ENCODE measurements at places on chromosomes 4 and X.
A peak's percentile ranks its signal among the peaks of the same experiment; 100 is the strongest.

GRCh38 chr4:75678965-75679364 is 5.8 kb upstream of the G3BP2 start:
- no peak for DNase-seq

DNA sequence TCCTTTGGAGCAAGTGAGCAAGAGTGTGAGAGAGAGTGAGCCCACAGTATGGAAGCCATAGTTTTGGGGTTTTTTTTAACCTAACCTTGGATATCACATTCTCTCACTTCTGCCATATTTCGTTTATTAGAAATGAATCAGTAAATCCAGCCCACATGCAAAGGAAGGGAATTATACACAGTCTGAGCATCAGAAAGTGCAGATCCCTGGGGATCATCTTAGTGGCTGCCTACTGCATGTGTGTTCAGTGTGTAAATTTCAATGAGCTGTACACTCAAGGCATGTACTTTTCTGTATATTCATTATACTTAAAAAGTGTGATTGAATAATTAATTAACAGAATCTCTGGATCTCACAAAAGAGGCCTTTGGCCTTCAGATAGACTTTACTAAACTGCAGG is 133.8 kb upstream of the PRPS2 start:
- no peak for DNase-seq

GRCh38 chr4:144645631-144646522 is at the start of gene HHIP:
TSS of gene HHIP (plus strand) at chr4:144646156. CDS start at chr4:144646676, 520 bp downstream.
- peak; percentile 52 for DNase-seq

DNA sequence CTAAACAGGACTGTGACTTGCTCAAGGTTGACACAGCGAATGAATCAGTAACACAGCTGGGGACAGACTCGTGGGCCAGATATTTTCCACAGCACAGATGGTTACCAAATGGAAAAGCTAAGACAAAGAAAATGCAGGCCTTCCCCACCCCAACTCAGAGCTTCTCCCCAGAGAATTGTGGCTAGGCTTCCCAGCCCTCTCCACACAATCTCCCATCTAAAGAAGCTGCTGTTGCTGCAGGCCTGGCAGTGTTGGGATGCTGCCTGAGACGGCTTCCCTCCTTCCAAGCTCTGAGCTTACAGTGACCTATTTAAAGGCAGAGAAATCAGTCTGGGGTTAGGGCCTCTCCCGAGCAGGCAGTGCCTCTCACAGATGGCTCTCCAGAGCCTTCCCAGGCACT is 46.5 kb upstream of the PGRMC1 start:
- DNase-seq = no peak

DNA sequence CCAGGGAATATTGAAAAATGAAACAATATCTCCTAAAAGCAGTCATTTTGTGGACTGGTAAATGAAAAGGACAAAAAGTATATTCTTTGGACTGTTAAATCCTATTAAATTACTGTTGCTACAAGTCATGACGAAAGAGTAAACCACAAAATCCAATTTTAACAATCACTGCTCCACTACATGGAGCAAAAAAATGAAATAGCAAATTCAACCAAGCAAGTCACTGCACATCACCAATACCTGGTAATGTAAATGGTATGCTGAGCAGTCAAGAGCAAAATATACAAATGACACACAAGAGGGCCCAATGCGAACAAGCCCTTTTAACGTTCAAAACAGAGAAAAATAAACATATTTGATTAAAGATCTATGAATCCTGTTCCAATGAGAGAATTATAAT is 126.2 kb downstream of the KLHL13 start:
- no peak for DNase-seq

- no peak for DNase-seq
These were observed 19.5 kb downstream of the ENPP6 start for GRCh38 chr4:184198190-184198589.

DNA sequence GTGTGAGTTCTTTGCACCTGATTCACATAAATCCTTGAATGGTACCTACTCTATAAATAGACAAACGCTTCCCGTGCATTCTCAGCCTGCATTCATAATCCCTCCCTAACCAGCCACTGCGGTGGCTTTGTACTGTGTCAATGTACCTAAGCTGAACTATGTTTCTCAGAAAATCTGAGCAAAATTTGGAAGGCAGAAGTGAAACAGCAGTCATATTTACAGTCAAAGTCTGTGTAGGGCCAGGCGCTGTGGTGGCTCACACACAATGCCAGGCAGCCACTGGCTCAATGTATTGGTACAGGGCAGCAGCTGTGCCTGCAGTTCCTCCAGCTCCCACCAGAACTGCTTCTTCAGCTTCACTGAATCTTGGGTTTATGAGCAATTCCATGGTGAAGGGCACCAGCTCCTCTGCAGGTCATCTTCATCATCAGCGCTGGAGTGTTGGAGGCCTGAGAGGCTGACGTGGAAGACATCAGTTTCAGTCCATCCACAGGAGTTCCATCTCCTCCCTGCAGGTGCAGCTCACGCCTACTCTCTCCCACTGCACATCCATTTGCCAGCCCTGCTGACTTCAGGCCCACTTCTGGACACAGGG is 32.3 kb upstream of the IRF2 start:
- peak; percentile 42 for DNase-seq

DNA sequence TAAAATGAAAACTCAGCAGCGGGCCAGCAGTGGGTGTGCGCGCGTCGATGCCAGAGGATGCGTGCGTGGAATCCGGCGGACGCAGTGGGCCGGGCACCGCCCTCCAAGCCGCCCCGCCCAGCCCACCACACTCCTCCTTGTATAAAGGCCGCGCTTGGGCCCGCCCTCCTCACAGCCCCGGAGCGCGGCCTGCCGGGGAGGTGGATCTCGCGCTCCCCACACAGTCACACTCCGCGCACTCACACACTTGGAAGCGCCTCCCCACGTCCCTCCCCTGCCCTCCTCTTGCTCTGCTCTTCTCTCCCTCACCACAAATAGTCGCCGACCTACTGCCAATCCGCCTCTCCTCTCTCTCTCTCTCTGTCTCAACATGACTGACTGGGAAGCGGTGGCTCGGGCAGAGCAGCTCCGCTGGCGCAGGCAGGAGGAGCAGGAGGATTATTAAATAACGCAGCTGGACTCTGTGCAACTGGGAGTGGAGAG is at the start of gene CCSER1:
Gene CCSER1, plus strand, starts transcription at position 172 of the 483 bp plus-strand sequence.
- DNase-seq = peak; percentile 25

GRCh38 chr4:153618833-153619232 is 65.2 kb upstream of the TLR2 start:
- no peak for DNase-seq

DNA sequence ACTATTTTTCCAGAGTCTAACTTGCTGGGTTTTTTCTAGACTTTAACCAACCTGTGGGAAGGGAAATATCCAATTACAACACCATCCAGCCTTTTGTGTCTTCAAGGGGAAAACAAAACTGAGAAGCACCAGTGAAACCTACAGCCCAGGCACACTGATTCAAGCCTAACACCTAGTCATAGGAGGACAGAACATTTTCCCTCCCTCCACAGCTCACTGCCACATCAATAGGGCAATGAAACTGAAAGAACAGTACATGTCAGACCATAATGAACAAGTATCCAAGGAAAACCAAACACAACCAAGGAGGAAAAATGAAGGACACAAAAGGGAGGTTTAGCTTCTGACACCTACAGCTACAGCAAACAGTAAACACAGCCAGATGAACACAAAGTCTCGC is 17.6 kb downstream of the MAGEA8 start:
- DNase-seq = no peak

DNA sequence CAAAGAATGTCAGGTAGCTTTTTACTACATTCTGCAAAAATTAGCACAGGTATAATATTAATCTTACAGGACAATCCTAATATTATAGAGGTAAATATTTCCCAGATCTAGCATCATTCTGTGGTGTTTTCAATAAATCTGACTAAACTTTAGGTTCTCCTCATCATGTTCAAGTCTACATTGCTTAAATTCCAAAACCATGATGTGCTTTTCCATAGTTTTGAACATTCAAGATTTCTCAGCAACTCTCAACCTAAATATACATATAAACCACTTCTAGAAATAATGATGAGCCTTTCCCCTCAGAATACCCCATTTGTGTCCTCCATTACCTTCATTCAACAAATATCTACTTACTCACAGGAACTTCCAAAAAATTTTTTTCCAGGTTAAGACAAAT is 23.1 kb downstream of the EIF4E start:
- DNase-seq = no peak

- DNase-seq = no peak
These were observed 566.2 kb downstream of the RAPGEF2 start for GRCh38 chr4:159669094-159669493.

- DNase-seq = no peak
These were observed 23.9 kb downstream of the C4orf54 start for GRCh38 chr4:99633772-99634171.

DNA sequence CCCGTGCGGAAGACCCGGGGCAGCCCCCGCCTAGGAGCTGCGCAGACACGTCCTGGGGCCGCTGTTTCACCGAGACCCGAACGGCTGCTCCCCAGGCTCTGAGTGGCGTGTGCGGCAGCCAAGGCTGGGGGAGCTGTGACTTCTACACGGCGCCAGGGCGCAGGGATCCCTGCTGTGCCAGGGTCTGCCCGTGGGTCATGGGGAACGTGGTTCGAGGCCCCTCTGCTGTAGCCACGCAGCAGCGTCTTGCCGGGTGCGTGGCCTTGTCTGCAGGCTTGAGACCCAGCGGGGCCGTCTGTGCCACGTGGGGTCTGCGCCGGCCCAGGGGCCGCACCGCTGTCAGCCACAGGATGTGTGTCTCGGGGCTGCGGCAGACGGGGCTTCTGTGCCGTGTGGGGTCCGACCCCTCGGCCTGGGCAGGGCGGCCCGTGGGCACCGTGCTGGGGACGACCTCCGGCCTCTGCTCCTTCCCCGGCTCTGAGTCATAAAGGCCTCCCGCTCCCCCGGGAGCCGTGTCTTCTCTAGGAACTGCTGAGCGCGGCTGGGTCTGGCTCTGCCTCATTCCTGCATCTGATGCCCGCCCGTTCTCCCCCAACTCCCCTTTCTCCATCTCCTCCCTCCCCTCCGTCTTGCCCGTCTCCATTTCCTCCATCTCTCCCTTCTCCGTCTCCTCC is 12.7 kb upstream of the GTPBP6 start:
- DNase-seq = no peak

DNA sequence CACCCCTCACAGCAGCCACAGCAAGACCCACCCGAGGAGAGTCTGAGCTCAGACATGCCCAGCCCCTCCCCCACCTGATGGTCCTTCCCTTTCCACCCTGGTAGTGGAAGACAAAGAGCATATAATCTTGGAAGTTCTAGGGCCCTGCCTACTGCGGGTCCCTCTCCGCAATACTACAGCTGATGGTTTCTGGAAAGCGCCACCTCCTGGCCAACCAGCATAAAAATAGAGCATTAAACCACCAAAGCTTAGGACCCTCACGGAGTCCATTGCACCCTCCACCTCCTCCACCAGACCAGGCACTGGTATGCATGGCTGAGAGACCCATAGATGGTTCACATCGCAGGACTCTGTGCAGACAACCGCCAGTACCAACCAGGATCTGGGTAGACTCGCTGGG is 78.2 kb downstream of the SH3BGRL start:
- no peak for DNase-seq

DNA sequence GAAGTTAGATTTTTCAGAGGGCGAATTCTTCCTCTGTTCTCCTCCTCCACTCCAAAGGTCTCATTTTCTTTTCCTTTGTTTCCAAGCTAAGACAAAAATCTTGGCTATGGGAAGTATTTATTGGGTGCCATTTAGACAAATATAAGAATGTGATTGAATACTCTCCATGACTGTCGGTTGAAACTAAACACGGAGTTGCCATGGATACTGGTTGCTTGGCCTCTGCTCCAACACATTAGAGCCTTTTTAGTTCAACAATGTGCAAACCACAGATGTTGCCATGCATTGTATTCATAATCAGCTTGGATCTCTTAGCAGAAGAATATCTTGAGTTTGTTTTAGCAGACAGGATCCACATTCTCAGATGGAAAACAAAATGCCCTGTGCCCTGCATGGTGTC is 366.5 kb upstream of the LCORL start:
- DNase-seq = no peak

- no peak for DNase-seq
These were observed 21.4 kb upstream of the PJA1 start for GRCh38 chrX:69186651-69187050.

DNA sequence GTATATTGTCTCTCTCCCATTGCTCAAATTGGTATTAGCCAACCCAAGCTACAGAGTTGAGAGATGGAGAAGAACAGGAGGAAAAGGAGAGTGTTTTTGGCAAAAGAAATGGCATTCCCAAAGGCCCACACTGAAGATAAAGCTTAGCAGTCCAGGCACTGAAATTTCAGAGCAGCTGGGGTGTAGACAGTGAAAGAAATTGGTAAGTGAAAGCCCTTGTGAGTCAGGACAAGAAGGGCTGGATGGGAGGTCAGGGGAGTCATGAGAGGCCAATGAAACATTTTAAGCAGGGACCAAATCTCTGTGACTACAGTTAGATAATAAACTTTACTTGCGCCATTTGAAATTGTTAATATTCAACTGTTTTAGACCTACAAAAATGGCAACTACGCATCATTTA is 177.7 kb downstream of the ADAMTS3 start:
- no peak for DNase-seq

DNA sequence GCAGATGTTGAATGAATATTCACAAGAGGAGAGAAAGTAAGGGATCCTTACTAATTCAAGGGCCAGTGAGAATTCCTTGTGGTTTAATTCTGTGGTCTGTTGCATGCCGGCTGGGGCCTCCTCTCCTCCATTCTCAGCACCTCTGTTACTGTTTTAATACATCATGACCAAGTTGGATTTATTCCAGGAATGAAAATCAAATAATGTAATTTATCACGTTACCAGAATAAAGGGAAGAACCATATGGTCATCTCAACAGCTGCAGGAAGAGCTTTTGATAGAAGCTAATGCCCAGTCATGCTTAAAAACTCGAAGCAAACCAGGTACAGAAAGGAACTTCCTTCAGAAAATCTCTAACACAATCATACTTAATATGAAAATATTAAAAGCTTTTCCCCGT is 54.1 kb downstream of the GRK4 start:
- no peak for DNase-seq

DNA sequence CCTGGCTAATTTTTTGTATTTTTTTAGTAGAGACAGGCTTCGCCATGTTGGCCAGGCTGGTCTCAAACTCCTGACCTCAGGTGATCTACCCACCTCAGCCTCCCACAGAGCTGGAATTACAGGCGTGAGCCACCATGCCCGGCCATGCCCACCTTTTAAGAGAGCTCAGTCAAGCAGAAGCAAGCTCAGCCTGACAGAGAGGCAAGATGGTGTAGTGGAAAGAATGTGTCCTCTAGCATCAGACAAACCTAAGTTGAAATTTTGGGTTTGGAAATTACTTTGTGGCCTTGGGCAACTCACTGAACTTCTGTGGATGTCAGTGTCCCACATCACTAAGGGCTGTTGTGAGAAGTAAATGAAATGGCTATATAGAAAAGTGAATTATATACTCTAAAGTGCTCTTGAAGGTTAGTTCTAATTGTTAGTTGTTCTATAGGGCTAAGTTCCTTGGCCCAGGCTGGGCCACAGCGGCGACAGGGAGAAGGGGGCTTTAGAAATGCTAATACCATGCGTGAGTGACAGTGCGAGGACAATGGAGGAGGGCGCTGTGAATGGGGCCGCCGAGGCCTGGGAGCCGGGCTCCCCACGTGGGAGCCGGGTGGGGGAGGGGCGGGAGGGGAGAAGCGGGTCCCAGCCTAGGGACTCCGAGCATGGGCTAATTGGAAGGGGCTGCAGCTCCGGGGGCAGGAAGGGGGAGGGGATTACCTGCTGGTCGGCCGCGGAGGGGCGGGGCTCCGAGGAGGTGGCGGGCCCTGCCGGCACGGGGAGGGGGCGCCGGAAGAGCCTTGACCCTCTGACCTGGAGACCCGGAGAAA is 15.6 kb downstream of the PJA1 start:
- DNase-seq = no peak

Measured in amygdala (tissue), 56 donors.